Upper lobe of right lung (tissue), 1 donor: ENCODE measurements at places on chromosomes 2 and 18. TPM values are rescaled to one million over a fixed set of nuclear protein-coding genes. Genes with fewer than 3 reads are reported as not detected.

DNA sequence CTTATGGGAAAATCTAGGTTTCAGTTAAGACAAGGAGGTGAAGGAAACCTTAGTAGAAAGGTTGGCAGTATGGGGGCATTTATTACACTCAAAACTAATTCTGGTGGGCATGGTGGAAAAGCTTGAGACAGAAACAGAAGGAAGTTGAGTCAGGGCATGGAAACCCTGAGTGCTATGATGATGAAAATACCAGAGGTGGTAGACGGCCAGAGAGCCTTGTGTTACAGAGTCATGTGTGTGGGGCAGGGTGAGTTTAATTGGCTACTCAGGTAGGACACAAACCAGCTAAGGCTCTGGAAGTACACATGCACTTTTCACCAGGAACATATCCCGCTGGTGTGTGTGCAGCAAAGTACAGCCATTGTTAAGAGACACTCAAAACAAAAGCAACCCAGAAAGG lies 20.7 kb upstream of the FAM136A start:
- H3K4me1 ChIP-seq = no peaks in the 10 kb centered on the region
- no peak overlapping the region for H3K4me3 ChIP-seq
- no peak overlapping the region for H3K27ac ChIP-seq
- no peaks in the 10 kb centered on the region for H3K27me3 ChIP-seq

GRCh38 chr18:63131106-63131958 lies 188.2 kb downstream of the BCL2 start:
- no peaks in the 10 kb centered on the region for H3K27me3 ChIP-seq
- H3K4me3 ChIP-seq = no peak overlapping the region
- H3K4me1 ChIP-seq = peaks cover 11% of the 10 kb centered on the region
- H3K27ac ChIP-seq = no peak overlapping the region

DNA sequence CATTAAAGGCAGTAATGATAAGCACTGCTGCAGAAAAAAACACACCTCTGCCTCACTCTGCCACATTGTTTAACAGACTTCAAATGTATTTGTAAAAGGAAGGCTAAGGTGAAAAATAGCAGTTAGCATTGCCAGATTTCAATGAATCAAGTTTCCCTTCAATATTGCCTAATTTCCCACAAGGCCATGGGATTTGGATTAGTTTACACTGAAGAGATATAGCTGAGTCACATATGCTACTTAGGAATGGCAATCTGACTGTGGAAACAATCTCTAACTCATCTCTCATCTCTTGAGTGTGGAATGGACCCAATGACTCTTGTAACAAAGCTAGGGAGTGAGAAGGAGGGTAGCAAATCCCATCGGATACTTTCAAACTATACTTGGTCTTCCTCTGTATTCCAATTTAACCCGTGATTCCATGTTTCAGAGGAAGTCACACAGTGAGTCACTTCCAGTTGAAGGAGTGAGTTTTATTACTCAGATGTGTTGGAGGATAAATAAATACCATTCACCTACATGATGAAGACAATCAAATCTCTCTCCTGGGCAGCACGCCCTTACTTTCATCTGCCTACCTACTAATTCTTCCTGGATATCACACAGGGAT lies 5.1 kb downstream of the B4GALT6 start:
- no peaks in the 10 kb centered on the region for H3K4me1 ChIP-seq
- no peaks in the 10 kb centered on the region for H3K36me3 ChIP-seq
- H3K27ac ChIP-seq = no peak overlapping the region

- no peak overlapping the region for H3K4me3 ChIP-seq
- no peak overlapping the region for H3K27ac ChIP-seq
- H3K27me3 ChIP-seq = no peaks in the 10 kb centered on the region
These were observed 1342.8 kb upstream of the TMEFF2 start for GRCh38 chr2:193537531-193537930.

DNA sequence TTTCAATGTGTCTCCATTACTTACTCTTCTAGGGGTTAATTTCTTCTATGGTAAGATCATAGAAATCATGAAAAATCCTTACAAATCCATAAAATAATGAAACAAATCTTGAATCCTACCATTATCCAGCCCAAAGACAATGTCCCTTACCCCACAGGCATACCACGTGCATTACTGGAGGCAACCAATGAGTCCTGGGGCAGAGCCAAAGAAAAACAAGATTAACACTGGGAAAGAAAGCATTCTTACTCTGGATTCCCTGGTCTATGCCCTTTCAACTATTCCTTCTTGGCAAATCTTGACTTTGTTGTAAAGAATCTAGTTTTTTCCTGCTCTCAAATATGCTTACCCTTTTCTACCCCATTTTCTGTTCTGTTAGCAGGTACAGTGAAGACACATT lies 3.1 kb upstream of the GALNT1 start:
- DNase-seq = no peak
- no peak overlapping the region for H3K4me3 ChIP-seq
- H3K27ac ChIP-seq = no peak overlapping the region
- H3K27me3 ChIP-seq = no peaks in the 10 kb centered on the region

- DNase-seq = peak; percentile 87
These were observed 43.3 kb upstream of the PLB1 start for GRCh38 chr2:28452534-28453081.

VSNL1 gene
- total RNA-seq = 1.2 TPM

GRCh38 chr2:124112966-124113365 lies 87.9 kb downstream of the CNTNAP5 start:
- no peaks in the 10 kb centered on the region for H3K27me3 ChIP-seq
- H3K4me1 ChIP-seq = no peaks in the 10 kb centered on the region
- H3K36me3 ChIP-seq = no peaks in the 10 kb centered on the region
- no peak for DNase-seq
- H3K4me3 ChIP-seq = no peak overlapping the region
